ENCODE measurements at places on chromosomes 1 and 21. TPM values are rescaled to one million over a fixed set of nuclear protein-coding genes. Genes with fewer than 3 reads are reported as not detected.

The SPRR2A gene
- total RNA-seq: not detected

The OR10J1 gene
- total RNA-seq: not detected

The MCOLN2 gene
- 2.7 TPM for total RNA-seq

The TSTD1 gene
- total RNA-seq: 0.25 TPM

The GSTM5 gene
- total RNA-seq: not detected

The SPRR2E gene
- total RNA-seq: not detected

The SPATA21 gene
- 0.06 TPM for total RNA-seq

The MAP1LC3C gene
- not detected for total RNA-seq

The DNALI1 gene
- total RNA-seq: not detected
